Stimulated activated CD8-positive, alpha-beta memory T cell treated with anti-CD3 and anti-CD28 coated beads, Interleukin-15, amount 100 ng/mL, for 48 hours (primary cell): ENCODE measurements at places on chromosomes 13 and 19.

- DNase-seq = no peak
These were observed 67.7 kb downstream of the EPSTI1 start for GRCh38 chr13:42924344-42924743.

GRCh38 chr13:46176756-46177155 lies 5.2 kb downstream of the LCP1 start:
- no peak for DNase-seq

GRCh38 chr19:54133312-54133956 lies 4.1 kb upstream of the CNOT3 start:
- no peak for DNase-seq

GRCh38 chr13:39224671-39225240 lies 186.5 kb downstream of the NHLRC3 start:
- DNase-seq = no peak

DNA sequence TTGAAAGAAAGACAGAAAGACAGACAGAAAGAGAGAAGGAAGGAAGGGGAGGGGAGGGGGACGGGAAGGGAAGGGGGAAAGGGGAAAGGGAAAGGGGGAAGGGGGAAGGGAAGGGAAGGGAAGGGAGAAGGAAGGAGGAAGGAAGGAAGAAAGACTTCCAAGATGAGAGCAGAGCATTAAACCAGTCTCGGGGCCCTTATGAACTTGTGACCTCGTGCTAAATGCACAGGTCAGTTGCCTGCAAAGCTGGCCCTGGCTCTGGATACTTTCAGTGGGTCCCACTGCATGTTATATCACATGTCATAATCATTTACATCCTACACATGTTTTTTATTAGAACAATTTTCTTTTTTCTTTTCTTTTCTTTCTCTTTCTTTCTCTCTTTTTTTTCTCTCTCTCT lies 24.2 kb upstream of the ABCC4 start:
- DNase-seq = no peak

- DNase-seq = no peak
These were observed 8.0 kb downstream of the LILRB4 start for GRCh38 chr19:54670576-54671357.

DNA sequence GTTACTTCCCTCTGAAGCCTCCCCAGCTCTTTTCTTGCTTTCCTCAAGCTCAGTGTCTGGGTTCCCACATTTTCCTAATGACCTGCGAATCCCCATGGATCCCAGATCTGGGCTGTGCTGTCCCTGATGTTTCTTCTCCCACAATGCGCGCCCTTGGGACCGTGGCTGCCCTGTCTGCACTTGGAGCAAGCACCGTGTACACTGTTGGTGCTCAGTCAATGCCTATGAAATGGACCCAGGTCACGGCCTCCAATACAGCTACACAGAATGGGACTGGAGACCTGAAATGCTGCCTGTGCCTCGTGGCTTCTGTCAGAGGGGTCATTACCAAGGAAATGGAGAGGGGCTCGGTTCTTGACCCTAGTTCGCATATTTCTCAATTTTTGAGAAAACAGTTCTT lies 160.1 kb upstream of the SOX1 start:
- DNase-seq = no peak
